ENCODE measurements at places on chromosomes 13 and 19.
A peak's percentile ranks its signal among the peaks of the same experiment; 100 is the strongest.

DNA sequence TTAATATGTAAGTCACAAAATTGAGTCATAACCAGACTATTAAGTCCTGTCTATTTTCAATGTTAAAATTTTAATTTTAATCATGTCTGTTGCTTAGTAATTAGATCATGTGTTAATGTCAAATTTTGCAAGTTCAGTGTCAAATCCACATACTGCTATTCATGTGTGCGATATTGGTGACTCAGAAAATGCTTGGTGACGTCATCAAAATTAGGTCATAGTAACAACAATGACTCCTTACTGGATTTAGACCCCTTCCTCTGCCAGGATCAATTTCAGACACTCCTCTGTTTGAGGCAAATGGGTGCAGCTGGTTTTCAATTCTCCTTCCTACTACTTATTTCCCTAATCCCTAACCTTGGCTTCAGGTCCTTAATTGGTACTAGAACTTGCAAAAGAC lies 1394.3 kb upstream of the SLC10A2 start:
- DNase-seq = no peak

GRCh38 chr13:77893066-77893465 lies 25.6 kb downstream of the EDNRB start:
- no peak for DNase-seq

DNA sequence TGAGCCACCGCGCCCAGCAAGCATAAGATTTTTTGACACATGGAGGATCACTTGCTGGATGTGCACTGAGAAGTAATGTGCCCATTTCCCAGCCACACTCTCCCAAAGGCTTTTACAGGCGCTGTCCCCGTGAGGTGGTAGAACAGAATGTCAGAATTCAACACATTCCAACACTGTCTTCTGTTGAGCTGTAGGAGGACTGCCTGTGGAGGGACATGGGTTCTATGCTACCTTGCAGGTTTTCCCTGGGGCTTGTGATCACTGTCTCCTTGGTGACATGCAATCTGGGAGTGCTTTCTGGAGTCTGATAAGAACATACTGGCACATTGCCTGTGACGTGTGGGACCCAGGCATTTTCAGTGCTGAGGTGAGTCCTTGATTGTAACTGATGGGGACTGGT lies 38.5 kb downstream of the DPRX start:
- DNase-seq = no peak

DNA sequence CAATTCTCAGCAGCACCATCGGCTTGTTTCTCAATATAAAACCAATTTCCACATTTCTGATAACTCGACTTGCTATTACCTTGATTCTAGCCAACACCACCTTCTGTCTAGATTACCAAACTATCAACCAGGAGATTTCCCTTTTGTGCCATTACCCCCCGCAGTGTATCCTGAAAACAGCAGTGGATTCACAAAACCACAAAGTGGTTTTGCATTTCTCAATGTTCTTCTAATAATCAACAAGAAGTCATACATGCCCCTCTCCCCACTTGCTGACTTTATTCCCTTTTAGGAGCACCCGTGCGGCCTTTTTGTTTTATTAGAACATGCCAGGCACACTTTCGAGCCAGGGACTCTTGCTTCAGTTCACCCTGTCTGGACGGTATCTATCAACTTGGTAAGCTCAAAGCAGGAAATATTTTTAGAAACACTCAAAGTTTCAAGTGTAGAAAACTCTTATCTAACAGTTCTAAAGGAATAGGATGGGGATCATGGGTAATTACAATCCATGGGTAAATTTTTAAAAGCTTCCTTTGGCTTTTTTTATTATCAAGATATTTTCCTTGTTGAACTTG lies 967.4 kb downstream of the EFNB2 start:
- DNase-seq = no peak

- peak; percentile 39 for DNase-seq
These were observed at the start of gene SCN1B for GRCh38 chr19:35030257-35031071. TSS of gene SCN1B (plus strand) at chr19:35030470. CDS start at chr19:35030821, 351 bp downstream.

- DNase-seq = no peak
These were observed 6.9 kb downstream of the PSG1 start for GRCh38 chr19:42872608-42873007.

DNA sequence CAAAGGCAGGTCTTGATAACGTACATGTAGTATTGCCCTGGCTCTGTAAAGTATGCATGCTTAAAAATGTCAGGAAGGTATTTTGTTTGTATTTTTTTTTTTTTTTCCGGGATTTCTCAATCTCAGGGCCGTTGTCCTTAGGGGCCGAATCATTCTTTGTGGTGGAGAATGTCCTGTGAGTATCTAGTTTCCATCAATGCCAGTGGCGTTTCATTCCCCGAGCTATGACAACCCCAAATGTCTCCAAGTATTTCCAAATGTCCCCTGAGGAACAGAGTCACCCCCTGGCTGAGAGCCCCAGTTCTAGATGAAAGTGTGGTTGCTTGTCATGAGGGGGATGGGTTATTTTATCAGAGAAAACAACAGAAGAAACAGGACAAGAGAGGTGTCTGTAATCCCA lies 68.7 kb downstream of the ACSBG2 start:
- no peak for DNase-seq

DNA sequence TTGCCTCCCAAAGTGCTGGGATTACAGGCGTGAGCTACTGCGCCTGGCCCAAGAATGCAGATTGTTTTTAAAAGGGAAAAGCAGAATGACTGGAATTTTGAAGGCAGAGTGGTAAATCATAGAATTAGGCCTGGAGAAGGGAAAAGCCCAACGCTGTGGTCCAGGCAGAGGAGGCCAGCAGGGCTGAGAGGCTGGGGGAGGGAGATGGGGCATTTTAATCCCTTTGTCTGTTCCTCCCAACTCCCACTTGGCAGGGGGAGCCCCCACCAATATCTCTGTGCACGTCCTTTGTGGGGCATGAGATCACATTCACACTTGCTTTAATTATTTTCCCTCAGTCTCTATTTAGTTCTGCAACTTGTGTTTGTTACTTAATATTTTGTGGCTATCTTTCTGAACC lies 54.4 kb upstream of the RANBP3 start:
- DNase-seq = no peak

- no peak for DNase-seq
These were observed 350.0 kb downstream of the DACH1 start for GRCh38 chr13:71517004-71517403.

DNA sequence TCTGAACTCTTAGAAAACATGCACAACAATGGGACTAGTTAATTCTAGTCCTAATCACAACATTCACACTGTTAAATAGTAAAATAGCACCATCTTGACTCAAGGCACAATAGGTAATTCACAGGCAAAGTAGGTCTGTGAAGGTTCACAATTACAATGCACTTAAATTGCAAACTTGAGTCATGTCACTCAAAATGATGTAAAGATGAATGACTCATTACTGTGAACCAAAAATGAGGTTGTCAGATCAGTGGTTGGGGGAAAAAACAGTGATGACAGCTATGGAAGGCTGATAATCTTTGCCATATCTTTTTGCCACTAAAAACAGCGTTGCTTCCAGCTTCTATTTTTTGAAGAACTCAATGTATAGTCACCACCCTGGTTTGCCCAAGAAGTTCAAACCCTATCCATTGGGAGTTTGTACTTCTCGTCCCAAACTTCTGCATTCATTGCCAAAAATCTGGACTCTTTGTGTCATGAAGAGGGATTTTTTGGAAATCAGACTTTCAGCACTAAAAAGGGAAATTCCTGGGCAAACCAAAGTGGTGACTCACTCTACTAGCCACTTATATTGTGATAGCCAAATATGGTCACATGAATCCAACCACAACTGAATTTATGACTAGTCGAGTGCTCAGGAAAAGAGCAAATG lies 200.9 kb upstream of the TMTC4 start:
- no peak for DNase-seq

DNA sequence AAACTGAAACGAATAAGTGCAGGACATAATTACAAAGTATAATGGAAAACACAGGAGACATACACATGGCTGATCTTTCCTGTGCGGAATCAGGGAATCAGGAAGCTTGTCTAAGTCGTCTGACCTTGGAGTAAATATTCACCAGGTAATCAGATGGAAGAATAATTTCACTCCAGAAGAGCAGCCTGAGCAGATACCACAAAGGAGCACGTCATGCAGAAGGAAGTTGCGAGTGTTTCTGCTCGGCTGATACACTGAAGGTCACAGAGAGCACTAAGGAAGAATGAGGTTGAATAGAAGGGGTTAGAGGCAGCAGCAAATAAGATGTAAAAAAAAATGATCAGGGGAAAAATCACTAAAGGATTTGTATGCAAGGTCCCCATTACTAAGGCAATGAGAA lies 122.3 kb upstream of the GPC6 start:
- DNase-seq = no peak

- DNase-seq = no peak
These were observed 5.1 kb upstream of the SIGLEC7 start for GRCh38 chr19:51136851-51137551.

DNA sequence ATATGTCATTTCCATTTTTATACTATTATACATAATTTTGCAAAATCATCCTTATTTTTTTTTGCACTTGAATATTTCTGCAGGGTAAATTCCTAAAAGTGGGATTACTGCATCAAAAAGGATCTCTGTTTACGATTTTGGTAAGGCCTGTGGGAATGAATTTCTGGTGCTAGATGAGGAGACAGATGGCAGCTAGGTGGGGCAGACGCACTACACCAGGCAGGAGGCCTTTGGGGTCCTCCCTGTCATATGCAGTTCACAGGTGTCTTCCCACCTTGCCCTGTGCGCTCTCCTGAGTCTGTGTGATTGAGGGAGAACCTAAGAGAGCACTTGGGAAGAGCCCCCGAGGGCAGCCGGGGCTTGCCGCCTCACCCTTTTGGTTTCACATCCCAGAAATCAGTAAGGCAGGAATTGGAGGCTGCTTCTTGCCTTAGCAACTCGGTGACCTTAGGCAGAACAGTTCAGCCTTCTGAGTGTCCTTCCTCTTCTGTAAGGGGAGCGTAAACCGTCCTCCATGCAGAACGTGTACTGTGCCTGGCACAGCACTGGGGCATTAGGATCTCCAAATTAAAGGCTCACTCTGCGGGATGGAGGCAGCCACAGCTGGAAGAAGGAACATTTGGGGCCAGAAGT lies 13.4 kb upstream of the GJB2 start:
- DNase-seq = no peak

All from CD8-positive, alpha-beta memory T cell (primary cell).